A549 treated with CpdA at 1 μM for 4 hours (cell line): ENCODE measurements at places on chromosomes 6 and 20. TPM values are rescaled to one million over a fixed set of nuclear protein-coding genes. Genes with fewer than 3 reads are reported as not detected.

Gene CRYBG1
- total RNA-seq, result 0.41 to 0.83 TPM (median 0.55 TPM) in 5 replicates

Gene TUBB1
- total RNA-seq, result 0.06 TPM in 1 of 5 replicates, not detected in the others

Gene C20orf141
- total RNA-seq, result 0.22 to 0.55 TPM (median 0.35 TPM) in 4 of 5 replicates, not detected in the other

Gene LRRN4
- 0.02 TPM in 1 of 5 replicates, not detected in the others for total RNA-seq

Gene LAMA4
- total RNA-seq, result 0.88 to 2.5 TPM (median 1.7 TPM) in 5 replicates

Gene SLC35D3
- 0.06 to 0.15 TPM (median 0.06 TPM) in 4 of 5 replicates, not detected in the other for total RNA-seq

Gene TSHZ2
- not detected in 5 replicates for total RNA-seq

Gene MAP3K5
- 3.0 to 3.5 TPM (median 3.2 TPM) in 5 replicates for total RNA-seq

Gene ATP6V1G2
- 0.57 to 0.77 TPM (median 0.63 TPM) in 5 replicates for total RNA-seq

Gene TFAP2A
- 16.6 to 20.6 TPM (median 18.3 TPM) in 5 replicates for total RNA-seq

Gene C6orf132
- 1.1 to 1.8 TPM (median 1.7 TPM) in 5 replicates for total RNA-seq

Gene HLA-DOB
- 0.10 to 0.29 TPM (median 0.22 TPM) in 3 of 5 replicates, not detected in the others for total RNA-seq

Gene HMGCLL1
- 0.08 to 0.22 TPM (median 0.16 TPM) in 5 replicates for total RNA-seq

Gene LAMP5
- total RNA-seq, result 0.02 to 0.08 TPM in 2 of 5 replicates, not detected in the others

Gene PLAGL1
- total RNA-seq, result 7.1 to 10.1 TPM (median 9.4 TPM) in 5 replicates

Gene BPIFB1
- 0.07 to 0.15 TPM (median 0.14 TPM) in 3 of 5 replicates, not detected in the others for total RNA-seq

Gene TGM3
- 0.03 to 0.21 TPM (median 0.07 TPM) in 3 of 5 replicates, not detected in the others for total RNA-seq

Gene DTNBP1
- total RNA-seq, result 11.5 to 14.4 TPM (median 12.7 TPM) in 5 replicates

Gene MYB
- total RNA-seq, result 0.30 to 1.2 TPM (median 0.63 TPM) in 5 replicates

Gene NINL
- total RNA-seq, result 13.0 to 17.6 TPM (median 13.6 TPM) in 5 replicates

Gene OTOR
- not detected in 5 replicates for total RNA-seq

Gene TMEM30A
- 36.8 to 48.2 TPM (median 43.4 TPM) in 5 replicates for total RNA-seq

Gene SLC35F1
- 0.01 TPM in 1 of 5 replicates, not detected in the others for total RNA-seq

Gene LPA
- total RNA-seq, result 0.01 to 0.02 TPM in 2 of 5 replicates, not detected in the others

Gene UST
- 2.3 to 3.2 TPM (median 2.6 TPM) in 5 replicates for total RNA-seq

Gene DCDC2
- 2.6 to 4.1 TPM (median 3.0 TPM) in 5 replicates for total RNA-seq

Gene TBXT
- not detected in 5 replicates for total RNA-seq

Gene LAMA5
- 251 to 434 TPM (median 357 TPM) in 5 replicates for total RNA-seq

Gene SPATA2
- 8.0 to 9.6 TPM (median 8.3 TPM) in 5 replicates for total RNA-seq

Gene MMP24
- 15.8 to 20.6 TPM (median 18.5 TPM) in 5 replicates for total RNA-seq
